ENCODE measurements at places on chromosomes 11 and 22. TPM values are rescaled to one million over a fixed set of nuclear protein-coding genes. Genes with fewer than 3 reads are reported as not detected.

- DNase-seq: no peak
These were observed 554.7 kb downstream of the SOX6 start for GRCh38 chr11:15801616-15802015.

- no peak for DNase-seq
These were observed 208.8 kb downstream of the TBC1D22A start for GRCh38 chr22:46971099-46971763.

DNA sequence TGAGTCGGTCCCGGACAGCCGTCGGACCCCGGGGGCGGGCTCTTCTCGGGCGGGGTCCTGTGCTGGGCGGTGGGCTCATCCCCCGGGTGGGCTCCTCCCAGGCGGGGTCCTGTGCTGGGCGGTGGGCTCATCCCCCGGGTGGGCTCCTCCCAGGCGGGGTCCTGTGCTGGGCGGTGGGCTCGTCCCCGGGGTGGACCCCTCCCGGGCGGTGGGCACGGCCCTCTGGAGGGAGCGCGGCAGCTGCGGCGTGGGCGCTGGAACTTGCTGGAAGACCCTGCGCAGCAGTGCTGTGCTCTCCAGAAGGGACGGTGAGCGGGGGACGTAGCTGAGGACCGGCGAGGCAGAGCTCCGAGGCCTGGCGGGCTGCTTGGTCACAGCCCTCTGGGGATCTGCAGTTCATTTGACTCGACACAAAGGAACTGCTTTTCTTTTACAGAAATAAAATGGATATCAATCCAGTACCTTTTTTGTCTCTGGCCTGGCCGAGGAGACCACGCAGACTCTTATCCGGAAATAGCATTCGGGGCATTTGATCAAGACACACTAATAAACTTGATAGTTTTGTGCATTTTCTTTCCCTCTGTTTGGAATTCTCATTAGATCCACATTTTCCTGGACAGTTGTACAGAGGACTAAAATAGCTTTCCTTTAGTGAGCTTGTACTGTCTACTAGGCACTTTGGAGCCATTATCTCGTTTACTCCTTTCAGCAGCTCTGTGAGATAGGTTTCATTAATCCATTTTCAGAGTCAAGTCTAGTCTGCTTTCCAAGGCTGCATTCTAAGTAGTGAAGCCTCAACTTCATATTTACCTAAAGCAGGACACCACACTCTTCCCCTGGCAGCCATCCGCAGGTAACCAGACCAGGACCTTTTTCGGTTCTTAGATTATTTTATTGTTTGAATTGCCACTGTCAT is 812 bp downstream of the JAM3 start:
- no peak for DNase-seq

GRCh38 chr11:75625991-75626888 is 42.6 kb downstream of the MAP6 start:
- DNase-seq: no peak

GRCh38 chr22:46106279-46107022 is 43.9 kb upstream of the PPARA start:
- DNase-seq: no peak

Gene MPPED2
- total RNA-seq: 0.76 TPM

All from T-cell (primary cell).